Activated T-cell treated with anti-CD3 and anti-CD28 coated beads, Interleukin-2, amount 50 U/mL, for 48 hours (primary cell): ENCODE measurements at places on chromosomes 2 and 18.

DNA sequence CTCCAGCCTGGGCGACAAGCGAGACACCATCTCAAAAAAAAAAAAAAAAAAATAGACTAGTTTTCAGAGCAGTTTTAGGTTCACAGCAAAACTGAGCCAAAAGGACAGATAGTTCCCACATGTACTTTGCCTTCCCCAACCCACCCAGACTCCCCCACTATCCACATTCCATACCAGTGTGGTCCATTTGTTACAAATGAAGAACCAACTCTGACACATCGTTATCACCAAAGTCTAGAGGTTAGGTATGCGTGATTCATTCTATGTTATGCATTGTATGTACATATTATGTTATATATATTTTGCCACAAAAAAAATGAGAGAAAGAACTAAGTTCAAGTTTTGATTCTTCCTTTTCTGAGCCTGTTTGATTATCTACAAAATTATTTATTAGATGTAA lies 3.5 kb downstream of the DUSP11 start:
- no peak for DNase-seq

DNA sequence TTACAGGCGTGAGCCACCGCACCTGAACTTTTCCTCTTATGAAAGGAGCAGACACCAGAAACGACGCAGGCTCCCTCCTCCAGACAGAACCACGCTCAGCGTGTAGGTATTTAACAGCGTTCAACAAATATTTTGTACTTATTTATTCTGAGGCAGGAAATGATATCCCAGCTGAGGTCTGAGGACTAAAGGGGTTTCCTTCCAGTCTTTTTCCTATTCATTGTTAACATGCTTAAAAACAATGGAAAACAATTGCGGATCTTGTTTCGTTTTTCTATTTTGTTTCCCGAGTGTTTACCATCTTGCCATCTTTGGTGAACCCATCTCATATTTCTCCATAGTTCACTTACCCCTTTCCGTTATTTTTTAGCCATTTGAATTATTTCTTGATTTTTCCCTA lies 43.7 kb upstream of the FOSL2 start:
- no peak for DNase-seq

GRCh38 chr2:39379643-39380524 lies 57.2 kb downstream of the MAP4K3 start:
- no peak for DNase-seq

DNA sequence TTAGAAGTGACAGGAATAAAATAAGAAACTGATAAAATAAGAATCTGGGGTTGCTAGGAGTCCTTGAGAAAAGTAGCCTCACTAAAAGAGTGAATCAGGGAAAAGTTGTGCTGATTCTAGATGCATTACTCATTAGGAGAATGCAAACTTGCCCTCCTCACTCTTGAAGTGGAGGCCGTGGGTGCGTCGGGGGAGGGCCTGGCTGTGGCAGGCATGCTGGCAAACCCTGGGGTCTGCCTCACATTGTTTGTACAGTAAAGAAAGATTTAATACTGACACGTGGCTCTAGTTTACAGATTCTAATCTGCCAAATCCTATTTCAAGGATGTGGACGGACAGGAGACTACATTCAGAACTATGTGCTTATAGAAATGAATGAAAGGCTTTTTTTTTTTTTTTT lies 41.9 kb downstream of the TANC1 start:
- DNase-seq: peak; percentile 39

DNA sequence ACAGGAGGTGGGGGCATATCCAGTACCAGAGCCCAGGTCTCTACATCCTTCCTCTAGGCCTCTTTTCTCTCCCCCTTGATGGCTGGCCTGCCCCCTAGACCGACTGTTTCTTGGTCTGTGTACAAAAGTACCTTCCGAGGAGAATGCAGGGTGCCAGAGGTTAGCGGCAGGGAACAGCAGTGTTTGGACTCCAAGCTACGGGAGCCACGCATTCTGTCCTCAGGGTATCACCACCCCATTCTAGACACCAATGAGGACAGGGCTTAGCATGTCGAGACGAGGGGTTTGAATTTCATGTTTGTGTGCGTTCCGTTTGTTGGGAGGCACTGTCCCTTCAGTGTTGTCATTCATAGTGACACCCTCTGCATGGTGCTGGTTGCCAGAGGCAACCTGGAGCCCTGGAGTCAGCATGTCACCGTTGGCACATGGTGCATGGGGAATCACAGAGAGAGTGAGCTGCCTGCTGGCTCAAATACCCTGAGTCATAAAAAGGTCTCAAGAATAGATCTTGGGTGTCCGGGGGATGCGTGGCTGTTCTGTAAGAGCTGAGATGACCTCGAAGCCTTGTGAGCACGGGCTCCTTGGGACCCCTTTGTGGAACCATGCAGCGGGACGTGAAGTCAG lies 57.2 kb upstream of the LDLRAD4 start:
- no peak for DNase-seq
